ENCODE measurements at places on chromosomes 6 and 20. TPM values are rescaled to one million over a fixed set of nuclear protein-coding genes. Genes with fewer than 3 reads are reported as not detected.

Gene PHF1
- 69.6 TPM for polyA plus RNA-seq

Gene PPP1R3G
- not detected for polyA plus RNA-seq

Gene IRF4
- polyA plus RNA-seq = 14.3 TPM

Gene PHACTR1
- polyA plus RNA-seq = 0.46 TPM

Gene BTBD3
- not detected for polyA plus RNA-seq

Gene PPP1R16B
- polyA plus RNA-seq = 26.8 TPM

Gene MYL9
- not detected for polyA plus RNA-seq

Gene KIAA1755
- polyA plus RNA-seq = not detected

Gene BPI
- not detected for polyA plus RNA-seq

Gene TOX2
- 3.4 TPM for polyA plus RNA-seq

- no peak for DNase-seq
Observed at GRCh38 chr6:88220493-88220892, 54.3 kb upstream of the CNR1 start.

GRCh38 chr6:150314230-150315188 is 54.3 kb upstream of the IYD start:
- no peak for DNase-seq

- DNase-seq = no peak
Observed at GRCh38 chr20:47878601-47879027, 93.3 kb upstream of the SULF2 start.

GRCh38 chr6:95517568-95517967 is 59.8 kb upstream of the MANEA start:
- no peak for DNase-seq

DNA sequence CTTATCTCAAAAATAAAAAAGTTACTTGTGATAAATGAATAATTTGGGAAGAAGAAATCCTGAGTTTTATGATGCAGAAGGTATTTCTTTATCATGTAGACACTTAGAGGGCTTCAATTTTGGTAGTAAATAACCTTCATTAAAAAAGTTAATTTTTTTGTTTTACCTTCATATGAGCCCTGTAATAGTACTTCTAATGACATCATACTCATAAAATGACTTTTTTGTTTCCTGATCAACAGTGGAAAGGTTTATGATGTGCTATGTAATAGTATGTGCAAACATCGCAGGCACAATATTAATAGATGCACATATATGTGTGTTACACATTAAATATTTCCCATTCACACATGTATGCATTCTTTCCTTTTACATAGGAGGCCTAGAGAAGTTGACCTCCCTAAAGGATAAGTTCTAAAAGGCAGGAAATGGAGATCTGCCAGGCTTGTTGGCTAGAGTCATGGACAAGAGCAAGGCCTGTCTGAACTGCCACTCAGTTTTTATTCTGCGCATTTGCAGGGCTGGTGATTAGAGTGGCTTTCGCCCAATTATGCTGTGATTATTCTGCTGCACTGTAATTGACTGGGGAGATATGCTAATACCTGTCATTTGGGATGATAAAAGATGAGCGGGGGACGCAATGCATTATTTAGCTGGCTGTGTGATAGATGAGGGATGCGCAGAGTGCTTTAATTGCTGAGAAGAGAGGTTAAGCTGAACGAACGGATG is 272.6 kb downstream of the TMEM242 start:
- DNase-seq = no peak

- no peak for DNase-seq
Observed at GRCh38 chr20:2760297-2760951, 40.0 kb downstream of the CPXM1 start.

GRCh38 chr6:154928325-154928922 is 66.7 kb upstream of the TIAM2 start:
- peak; percentile 76 for DNase-seq

- DNase-seq = no peak
Observed at GRCh38 chr6:21742238-21742660, 148.7 kb downstream of the SOX4 start.

DNA sequence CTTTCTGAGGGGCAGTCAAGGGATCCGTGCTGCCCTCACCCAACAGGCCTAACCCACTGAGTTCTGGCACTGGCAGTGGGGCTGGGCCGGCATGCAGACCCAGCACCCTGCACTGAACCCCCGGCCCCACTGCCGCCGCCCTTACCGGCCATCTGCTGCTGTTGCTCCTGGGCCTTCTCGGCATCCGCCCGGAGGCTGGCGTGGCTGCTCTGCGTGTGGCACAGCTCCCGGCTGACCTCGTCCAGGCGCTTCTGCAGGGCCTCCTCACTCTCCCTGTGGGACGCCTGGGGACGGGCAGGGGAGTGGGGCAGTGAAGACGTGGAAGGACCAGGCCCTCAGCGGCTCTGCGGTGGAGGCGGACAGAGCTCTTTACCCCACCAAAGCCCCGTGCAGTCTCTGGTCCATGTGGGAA is 52.4 kb downstream of the RRBP1 start:
- DNase-seq = no peak

- DNase-seq = no peak
Observed at GRCh38 chr6:36436466-36436865, 6.2 kb downstream of the PXT1 start.

DNA sequence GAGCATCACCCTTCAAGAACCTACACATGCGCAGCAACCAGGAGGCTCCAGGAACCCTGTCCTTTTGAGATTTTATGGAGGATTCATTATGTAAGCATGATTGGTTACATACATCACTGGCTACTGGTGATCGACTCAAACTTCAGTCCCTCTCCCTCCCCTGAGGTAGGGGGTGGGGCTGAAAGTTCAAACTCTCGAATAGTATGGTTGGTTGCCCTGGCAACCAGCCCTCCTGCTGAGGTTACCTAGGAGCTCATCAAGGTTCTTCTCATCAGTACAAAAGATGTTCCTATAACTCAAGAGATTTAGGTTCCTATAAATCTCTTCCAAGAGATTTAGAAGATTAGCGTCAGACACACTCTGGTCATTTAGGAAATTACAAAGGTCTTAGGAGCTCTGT is 21.9 kb upstream of the ZSCAN9 start:
- no peak for DNase-seq

- peak; percentile 5 for DNase-seq
Observed at GRCh38 chr6:7909323-7910276, 988 bp downstream of the TXNDC5 start.

GRCh38 chr6:165913676-165914570 is 250.9 kb upstream of the PDE10A start:
- no peak for DNase-seq

- peak; percentile 5 for DNase-seq
Observed at GRCh38 chr20:45782890-45783289, 8.8 kb downstream of the WFDC3 start.

- DNase-seq = no peak
Observed at GRCh38 chr6:4896401-4896800, 107.4 kb downstream of the RPP40 start.

GRCh38 chr6:41937472-41937860 is 4.1 kb downstream of the CCND3 start:
- DNase-seq = no peak

DNA sequence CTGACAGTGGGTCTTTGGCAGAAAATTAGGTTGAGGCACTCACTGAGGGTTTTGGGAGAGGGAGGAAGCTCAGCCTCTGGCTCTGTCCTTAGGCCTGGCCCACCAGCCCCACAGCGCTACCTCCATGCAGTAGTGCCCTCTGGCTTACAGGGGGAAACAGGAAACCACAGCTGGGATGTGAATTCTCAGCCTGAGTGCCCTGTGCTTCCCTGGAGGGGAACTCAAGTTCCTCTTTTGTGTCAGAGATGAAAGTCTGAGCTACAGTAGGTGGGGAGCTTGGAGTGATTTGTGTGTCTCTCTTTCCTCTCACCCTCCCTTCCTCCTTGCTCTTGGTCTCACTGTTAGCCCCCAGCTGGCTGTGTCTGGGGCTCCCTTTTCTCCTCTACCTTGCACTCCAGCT is 48.2 kb upstream of the BLCAP start:
- no peak for DNase-seq

GRCh38 chr20:32378461-32378860 is 20.3 kb downstream of the ASXL1 start:
- no peak for DNase-seq

DNA sequence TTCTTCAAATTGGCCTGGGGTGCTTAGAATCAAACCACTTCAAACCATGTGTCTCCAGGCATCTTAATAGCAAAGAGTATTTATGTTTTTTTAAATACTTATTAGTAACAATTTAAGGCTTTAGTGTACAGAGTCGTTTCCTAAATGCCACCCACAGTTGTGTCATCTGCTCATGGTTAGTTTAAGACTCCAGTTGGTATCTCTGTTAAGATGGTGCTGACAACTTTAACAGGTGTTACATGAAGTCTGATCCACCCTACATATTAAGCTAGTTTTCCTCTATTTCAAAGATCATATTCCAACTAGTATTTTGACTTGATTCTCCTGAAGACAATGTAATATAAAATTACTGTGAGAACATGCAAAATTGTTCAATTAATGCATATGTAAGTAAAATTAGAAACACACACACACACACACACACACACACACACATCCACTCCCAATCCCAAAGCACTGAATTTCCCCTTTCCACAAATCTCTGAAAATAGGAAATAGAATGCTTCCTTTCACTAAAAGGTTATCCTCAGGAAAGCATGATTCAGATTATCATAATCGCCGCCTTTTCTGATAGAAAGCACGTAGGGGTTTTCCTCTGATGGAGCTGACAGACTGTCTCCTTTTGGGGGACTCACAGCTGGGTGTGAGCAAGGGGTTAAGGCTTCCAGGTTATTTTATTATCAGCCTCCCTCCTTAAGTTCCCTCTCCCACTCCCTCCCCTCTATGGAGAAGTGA is 10.5 kb downstream of the CNKSR3 start:
- DNase-seq = no peak

Measured in CD4-positive, CD25-positive, alpha-beta regulatory T cell (primary cell).